Non-pigmented ciliary epithelial cell (primary cell): ENCODE measurements at places on chromosomes 5 and 9.

GRCh38 chr5:9865574-9865973 is 235.4 kb upstream of the TAS2R1 start:
- no peak for DNase-seq

DNA sequence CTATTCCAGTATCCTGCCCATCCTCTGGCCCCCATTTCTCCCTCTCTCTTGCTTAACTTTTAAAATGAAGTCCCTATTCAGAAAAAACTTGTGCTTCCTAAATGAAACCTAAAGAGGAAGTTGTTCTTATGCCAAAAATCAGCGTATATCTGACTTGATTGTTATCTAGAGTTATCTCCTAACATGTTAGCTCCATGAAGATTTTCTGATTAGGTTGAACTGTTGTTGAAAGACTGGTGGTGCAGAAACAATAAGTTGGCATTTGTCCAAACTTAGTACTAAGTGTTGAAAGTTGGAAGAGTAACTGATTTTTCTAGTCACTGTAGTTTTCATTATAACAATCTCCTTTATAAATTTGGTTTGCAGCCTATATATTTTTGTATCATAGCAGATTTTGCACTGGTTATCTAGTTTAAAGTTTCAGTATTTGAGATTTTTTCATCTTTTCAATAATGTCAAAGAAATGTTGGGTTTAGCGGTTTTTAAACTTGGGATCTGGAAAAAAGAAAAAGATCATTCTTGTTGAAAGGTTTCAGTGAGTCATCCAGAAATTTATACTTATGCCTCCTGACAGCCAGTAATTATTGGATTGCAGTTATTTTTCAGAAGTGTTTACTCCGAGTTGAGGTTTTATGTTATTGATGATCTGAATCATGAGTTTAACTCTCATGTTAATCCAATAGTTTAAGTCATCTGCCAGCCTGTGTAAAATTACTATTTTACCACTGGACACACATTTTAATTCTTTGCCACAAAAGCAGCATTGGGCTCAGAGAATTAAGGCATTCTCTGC is 60.6 kb downstream of the PAM start:
- no peak for DNase-seq

GRCh38 chr5:110512266-110512665 is 214.2 kb downstream of the TMEM232 start:
- DNase-seq = no peak

GRCh38 chr5:53250201-53250550 is 140.6 kb upstream of the MOCS2 start:
- DNase-seq = no peak

GRCh38 chr9:135677641-135678168 is 14.6 kb downstream of the LCN9 start:
- DNase-seq = no peak

DNA sequence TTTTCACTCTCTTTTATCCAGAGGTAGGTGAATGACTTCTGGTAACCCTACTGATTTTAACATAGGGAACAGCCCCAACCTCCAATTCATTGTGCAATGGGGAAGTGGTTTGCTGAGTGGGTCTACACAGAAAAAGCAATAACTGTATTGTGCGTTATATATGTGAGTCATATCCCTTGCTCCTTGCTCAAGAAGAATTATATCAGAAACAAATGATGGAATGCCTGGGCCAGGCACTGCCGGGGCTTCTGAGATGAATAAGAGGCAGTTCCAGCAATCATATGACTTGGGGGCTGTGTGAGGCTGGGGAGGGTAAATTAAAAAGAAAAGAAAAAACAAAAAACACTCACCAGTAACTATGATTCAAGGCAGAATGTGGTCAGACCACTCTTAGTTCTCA is 79.2 kb upstream of the ABCA1 start:
- peak; percentile 82 for DNase-seq

GRCh38 chr5:157109744-157110143 is 900 bp upstream of the HAVCR2 start:
- no peak for DNase-seq

DNA sequence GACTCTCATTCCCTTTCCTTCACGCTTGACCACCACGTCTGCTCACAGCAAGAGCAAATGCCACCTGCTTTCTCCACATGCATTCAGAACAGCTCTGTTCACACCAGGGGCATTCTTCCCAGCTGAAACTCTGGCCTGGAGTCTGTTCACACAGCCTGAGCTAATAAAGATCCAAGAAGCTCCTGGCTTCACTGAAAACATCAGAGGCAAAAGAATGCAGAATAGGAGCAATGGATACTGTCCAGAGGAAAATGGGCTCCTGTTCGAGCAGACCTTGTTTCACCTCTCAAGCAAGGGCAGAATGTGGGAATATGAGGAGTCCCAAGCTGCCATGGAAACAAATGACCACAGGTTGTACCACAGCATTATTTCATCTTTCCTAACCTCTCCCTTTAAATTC is 402.7 kb upstream of the TNC start:
- DNase-seq = no peak

DNA sequence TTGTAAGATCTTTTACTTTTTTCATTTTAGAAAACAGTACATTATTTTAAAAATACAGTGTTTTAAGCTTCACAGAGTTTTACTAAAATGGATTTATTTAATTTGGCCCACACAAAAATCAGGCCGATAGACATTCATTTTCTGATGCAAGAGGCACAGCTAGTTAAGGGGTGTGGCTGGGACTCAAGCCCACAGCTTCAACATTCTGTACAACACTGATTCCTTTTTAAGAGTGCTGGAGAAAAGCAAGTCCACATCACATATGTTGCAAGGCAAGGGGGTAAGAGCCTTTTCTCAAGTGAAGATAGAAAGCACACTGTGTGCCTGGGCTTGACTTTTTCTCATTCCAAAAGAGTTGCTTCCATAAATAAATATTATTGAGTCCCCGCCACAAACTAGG is 195.9 kb downstream of the RFK start:
- no peak for DNase-seq

DNA sequence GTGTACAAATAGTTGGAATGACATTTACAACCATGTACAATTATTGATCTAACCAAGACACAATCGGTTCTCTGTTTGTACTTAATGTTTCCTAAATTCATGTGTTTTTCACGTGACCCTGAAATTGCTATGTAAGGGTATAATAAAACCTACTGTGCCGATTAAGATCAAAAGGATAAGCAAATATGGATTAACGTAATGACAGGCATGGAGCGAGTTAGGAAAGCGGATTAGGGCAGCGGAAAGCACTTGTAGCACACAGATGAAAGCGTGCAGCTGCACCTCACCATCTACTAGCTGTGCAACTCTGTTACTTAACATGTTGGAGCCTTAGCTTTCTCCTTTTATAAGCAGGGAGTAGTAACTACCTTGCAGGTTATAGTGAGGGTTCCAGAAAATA is 38.3 kb upstream of the ZFYVE16 start:
- DNase-seq = no peak

DNA sequence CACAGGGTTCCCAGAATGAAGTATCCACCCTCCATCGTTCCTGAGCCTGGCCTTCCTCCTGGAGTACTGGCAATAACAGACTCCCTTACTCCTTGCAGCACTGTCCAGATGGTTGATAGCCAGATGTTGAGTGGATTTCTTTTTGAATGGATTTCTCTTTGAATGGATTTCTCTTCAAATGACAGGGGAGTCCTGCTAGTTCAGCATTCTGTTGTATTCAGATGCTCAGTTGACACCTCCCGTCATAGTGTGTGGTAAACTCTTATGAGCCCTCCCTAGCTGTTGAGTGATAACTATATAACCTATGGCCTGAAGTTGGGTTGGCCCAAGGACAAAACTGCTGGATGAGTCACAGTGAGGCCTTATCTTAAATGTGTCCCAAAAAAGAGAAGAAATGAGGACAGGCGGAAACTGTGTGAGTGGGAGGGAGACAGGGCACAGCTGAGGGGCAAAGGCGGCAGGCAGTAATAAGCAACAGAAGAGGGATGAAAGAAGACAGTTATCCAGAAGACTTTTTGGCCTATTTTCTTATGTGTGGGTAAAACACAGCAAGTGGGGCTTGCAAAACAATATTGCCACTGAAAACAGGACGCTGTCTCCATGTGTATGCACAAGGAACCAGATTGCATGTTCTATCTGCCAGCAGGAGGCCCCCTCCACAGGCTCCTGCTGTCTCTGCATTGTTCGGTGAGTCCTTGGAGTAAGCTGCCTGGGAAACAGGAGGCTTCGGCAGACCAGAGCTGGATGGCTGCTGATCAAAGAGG is 209.5 kb upstream of the S1PR3 start:
- DNase-seq = no peak
